ENCODE measurements at places on chromosomes 3 and 15.

GRCh38 chr15:39074341-39074985 is 506.4 kb upstream of the THBS1 start:
- DNase-seq: no peak

DNA sequence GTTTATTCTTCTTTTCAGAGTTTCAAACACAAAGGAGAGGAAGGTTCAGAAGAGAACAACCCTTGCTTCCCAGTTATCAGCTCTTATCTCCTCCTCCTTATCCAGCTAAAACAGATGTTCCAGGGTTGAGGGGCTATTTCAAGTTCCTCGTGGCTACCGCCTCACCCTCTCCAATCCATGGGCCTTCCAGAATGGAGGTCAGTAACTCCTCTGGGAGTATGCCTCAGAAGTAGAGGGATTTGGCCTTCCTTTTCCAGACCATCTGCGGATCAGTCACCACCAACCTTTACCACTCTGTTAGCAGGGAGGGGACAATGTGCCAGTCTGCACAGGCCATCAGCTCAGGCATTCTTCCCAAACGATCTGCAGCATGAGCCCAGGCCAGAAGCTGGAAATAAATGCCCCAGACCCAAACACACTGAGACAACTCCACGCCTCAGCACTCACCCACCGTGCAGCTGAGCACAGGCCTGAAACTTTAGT is 14.8 kb downstream of the HTR3C start:
- DNase-seq: no peak

- DNase-seq: no peak
Measured at GRCh38 chr15:97947465-97948260, 12.8 kb upstream of the ARRDC4 start.

DNA sequence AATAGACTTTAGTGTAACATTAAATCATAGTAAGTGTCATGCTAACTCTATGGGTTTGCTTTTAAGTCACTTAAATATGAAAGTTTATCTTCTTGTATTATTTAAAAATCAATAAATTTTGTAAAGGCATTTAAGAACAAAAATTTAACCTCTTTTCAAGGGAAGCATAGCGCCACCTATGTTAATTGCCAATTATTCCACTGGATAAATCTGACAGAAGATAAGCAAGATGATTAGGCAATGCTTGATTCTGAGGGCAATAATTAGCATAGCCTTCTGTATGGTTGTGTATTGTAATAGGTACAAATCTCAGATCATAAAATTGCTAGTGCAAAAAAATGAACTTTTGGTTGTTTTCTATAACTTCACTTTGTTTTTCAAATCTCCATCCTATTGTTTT is 560.1 kb downstream of the GRM7 start:
- no peak for DNase-seq

DNA sequence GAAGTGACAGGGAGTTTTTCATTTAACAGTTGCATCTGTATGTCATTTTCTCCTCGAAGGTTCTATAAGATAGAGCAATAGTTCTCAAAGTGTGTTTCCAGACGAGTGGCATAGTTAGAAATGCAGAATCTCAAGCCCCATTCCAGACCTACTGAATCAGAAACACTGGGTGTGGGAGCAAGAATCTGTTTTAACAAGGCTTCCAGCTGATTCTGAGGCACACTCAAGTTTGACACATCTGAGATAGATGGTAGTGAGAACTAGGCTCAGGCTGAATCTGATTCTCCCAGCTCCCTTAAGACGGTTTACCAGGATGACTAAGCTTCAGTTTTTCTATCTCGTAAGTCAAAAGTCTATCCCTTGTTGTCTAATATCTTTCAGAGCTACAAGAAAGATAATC is 159.8 kb upstream of the NUDT16 start:
- no peak for DNase-seq

- DNase-seq: no peak
Measured at GRCh38 chr3:192870822-192871221, 46.8 kb downstream of the MB21D2 start.

- no peak for DNase-seq
Measured at GRCh38 chr3:197249542-197249941, 48.9 kb downstream of the DLG1 start.

GRCh38 chr3:57582474-57583168 is 14.5 kb downstream of the ARF4 start:
- peak; percentile 24 for DNase-seq

DNA sequence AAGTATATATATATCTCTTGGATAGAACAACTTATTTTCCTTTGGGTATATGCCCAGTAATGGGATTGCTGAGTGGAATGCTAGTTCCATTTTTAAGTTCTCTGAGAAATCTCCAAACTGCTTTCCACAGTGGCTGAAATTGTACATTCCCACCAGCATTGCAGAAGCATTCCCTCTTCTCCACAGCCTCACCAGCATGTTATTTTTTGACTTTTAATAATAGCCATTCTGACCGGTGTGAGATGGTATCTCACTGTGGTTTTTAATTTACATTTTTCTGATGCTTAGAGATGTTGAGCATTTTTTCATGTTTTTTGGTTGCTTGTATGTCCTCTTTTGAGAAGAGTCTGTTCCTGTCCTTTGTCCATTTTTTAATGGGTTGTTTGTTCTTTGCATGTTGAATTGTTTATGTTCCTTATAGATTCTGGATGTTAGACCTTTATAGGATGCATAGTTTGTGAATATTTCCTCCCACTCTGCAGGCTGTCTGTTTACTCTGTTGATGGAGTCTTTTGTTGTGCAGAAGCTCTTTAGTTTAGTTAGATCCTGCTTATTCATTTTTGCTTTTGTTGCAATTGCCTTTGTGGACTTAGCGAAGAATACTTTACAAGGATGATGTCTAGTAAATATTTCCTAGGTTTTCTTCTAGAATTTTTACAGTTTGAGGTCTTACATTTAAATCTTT is 82.7 kb upstream of the NR2F2 start:
- no peak for DNase-seq

DNA sequence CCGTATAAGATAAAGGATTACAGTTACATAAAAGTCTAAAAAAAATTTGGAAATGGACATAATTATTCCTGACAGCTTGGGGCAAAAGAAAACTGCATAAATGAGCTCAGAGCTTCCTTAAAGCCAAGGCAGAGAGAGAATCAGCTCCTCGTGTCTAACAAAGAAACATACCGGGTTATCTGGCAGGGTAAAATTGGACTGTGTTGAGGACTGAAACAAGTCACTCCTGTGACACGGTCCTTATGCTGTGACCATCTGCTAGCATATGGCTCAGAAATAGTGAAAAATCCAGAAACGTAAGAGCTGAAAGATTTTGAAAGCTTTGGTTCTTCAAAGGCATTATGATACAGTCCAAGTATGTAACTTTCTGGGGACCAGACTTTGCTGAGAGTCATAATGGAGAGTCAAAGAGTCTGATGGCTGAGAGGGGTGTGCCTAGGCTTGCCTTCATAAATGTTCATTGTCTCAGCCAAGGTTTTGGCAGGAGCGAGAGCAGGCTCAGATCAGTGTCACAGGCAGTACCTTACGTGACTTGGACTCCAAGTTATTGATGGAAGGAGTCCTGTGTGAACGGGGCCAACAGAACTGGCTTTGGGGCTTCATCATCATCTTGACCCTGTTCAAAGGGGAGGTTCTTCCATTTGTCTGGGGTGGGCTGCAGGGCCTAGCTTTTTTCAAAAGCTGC is 12.5 kb downstream of the MAP6D1 start:
- DNase-seq: no peak

DNA sequence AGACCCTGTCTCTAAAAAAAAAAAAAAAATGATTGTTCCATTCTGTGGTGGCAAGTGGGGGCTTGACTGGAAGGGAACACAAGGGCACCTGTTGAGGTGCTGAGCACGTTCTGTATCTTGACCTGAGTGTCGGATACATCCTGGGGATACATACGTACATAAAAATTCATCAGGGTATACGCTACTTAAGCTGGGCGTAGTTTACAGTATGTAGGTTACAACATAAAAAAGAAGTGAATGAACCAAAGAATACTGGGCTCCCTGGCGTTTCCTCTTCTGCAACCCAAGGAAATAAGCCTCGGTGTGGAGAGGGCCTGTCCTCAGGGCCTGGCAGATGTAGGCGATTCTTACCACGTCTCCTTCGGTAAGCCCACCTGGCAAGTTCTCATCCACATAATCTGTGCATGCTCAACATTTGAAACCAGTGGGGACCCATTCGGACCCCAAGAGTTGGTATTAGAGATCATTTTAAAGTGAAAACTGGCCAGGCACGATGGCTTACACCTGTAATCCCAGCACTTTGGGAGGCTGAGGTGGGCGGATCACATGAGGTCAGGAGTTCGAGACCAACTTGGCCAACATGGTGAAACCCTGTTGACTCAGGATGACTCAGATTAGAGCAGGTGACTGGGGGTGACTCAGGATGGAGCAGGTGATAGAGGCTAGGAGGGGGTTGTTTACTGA is 5.1 kb upstream of the MUC20 start:
- DNase-seq: no peak

- no peak for DNase-seq
Measured at GRCh38 chr15:27842526-27842925, 256.6 kb downstream of the OCA2 start.

GRCh38 chr3:152151216-152151876 is 117.4 kb upstream of the MBNL1 start:
- no peak for DNase-seq

DNA sequence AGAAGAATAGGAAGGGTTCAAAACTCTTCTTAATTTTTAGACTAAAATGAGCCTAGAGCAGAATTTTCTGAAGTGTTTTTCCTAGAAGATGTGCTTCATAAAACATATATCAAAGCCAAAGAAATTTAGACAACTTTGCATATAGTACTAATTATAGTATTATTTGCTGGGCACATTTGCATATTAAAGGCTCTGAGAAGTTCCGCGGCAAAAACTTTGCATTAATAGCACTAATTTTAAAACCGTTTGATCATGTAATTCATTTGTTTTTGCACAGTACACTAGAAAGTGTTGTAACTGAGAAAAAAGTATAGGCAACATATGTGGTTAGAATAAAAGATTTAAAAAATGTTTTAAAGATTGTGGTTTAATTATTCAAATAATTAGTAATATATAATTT is 412.0 kb upstream of the NR2F2 start:
- DNase-seq: no peak

GRCh38 chr15:60999771-61000170 is 229.3 kb downstream of the RORA start:
- DNase-seq: no peak

DNA sequence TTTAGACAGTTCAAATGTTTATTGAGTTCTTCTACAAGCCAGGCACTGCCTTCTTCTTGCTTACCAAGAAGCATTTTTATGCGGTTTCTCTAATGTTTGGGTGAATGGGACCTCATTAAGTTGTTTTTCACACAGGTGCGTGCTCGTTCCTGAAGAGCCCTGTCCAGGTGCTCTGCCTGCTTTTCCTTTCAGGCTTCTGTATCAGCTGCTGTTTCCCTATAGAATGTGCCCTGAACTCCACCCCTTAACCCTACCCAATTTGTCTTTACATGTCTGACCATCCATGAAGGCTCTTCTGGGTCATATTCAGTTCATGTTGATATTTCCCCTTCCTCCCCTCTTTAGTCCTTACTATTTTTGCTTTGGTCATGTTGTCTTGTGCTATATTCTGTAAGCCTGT is 22.4 kb upstream of the GOLGA6L10 start:
- no peak for DNase-seq

DNA sequence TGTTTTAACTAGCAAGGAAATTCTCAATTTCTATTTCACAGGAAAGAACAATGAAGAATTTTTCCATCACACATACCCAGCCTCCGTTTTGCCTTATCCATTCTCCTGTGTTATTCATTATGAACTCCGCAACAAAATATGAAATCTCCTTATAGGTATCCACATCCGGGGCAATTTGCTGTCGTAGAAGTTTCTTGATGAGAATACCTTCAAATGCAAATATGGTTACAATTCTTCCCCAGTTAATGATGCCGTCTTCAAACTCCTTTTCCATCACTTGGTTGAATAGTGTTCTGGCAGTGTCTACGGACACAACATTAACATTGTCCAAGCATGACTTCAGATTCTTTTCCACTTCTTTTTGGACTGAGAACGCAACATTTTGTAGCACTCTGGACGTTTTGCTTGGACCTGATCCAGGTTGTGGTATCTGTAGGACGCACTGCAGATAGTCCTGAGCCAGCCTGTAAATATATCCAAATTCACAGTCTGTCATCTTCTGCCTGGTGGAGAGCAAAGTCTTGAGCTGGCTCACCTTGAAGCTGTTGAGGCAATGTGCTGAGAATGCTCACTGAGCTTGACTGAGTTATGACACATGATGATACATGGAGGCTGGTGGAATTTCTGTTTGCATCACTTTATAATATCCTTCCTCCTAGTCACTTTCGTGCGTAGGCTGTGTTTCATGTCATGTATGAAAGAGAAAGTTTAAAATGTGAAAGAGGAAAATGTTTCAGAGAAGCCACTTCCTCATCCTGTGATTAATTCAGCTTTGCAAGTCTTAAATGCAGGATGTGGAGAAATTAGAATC is at the start of gene BCL2A1:
BCL2A1 (minus strand) TSS at position 573 of the 811 bp plus-strand sequence; CDS start at position 496, 77 bp downstream.
- peak; percentile 58 for DNase-seq

DNA sequence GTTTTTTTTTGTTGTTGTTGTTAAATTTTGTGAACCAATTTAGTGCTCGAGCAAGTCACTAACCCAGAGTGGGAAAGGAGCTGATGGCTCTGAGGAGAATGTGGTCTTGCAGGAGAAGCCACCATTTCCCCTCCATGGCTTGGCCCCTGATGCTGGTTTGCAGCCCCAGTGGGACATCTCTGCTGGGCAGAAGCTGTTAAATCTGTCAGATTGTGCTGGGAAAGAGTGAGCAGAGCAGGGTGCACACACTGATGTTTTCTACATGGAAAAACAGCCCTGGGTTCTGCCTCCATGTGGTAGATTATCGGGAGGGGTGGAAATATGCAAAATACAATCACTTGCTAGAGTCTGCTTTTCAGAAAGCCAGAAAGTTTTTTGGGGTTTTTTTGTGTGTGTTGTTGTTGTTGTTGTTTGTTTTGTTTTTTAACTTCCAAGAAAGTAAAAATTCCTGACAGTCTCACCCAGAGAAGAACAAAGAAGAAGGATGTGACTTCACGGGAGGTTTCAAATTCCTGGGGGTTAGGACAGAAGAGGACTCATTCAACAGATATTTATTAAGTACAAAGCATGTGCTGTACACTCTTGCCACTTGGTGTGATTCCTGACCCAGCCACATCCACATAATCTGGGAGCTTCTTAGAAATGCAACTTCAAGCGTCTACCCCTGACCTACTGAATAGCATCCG is 133.7 kb downstream of the FOXB1 start:
- no peak for DNase-seq

DNA sequence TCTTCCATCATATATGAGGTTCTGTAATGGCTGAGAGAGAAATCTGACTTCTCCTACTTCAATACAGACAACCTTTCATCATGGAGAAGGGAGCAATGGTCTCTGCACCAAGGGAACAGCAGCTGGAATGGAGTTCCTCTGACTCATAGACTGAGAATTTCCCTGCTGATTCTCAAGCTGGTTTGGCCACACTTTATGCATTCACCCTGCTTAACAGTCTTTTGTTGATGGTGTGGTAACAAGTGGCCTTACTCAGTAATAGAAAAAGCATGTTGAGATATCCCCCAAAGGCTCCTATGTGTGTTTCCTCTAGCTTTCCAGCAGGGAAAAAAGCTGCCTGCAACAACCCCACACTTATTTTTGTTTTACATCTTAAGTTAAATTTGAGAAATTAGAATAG is 138.1 kb downstream of the GREM1 start:
- DNase-seq: no peak
